ENCODE measurements at places on chromosomes 1 and 21.

GRCh38 chr1:165129568-165130164 is 226.8 kb downstream of the LMX1A start:
- DNase-seq = no peak

- DNase-seq = no peak
These were observed 371.2 kb downstream of the NPHP4 start for GRCh38 chr1:5620997-5621396.

DNA sequence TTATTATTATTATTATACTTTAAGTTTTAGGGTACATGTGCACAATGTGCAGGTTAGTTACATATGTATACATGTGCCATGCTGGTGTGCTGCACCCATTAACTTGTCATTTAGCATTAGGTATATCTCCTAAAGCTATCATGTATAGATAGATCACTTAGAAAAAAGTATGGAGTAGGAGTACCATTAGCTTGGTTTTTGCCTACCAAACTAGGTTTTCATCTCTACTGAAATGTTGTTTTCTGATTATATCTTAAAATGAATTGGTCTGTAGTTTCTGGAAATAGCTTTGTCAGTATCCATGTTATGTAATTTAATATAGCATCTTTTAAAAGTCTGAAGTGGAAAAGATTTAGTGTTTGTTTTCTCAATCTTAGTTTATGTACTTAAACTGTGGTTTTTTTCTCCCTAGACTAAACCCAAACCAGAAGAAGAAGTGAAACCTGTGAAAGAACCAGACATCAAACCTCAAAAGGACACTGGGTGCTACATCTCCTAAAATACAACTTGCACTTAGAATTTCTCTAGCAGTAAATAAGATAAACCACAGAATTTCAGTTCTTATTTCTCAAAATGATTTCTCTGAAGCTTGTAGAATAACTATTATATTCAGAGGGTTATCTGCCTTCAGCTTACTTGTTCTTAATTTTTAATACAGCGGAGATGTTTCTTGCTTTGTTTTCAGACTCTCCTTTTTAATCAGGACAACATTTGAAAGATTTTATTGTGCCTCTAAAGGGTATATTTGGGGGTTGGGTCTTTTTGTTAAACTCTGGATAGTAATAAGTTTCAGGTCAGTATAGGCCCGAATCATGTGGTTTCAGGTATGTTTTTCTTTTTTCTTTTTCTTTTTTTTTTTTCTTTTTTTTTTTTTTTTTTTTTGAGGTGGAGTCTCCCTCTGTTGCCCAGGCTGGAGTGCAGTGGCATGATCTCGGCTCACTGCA is 4.5 kb upstream of the FAM177B start:
- no peak for DNase-seq

DNA sequence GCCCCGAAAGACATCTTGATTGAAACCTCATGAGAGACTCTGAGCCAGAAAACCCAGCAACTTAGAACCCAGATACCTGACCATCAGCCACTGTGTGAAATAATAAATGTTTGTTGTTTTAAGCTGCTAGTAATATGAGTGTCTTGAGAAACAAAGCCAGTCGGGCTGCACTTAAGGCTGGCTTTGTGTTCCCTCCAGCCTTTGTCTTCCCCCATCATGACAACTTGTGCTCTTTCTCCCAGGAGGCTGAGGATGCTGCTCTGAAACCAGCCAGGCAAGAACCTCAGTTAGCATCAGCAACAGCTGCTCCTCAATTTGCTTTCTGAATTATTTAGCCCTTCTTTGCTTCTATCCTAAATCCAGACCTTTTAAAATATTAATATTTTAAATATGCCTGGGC is 78.2 kb downstream of the SLC16A1 start:
- no peak for DNase-seq

DNA sequence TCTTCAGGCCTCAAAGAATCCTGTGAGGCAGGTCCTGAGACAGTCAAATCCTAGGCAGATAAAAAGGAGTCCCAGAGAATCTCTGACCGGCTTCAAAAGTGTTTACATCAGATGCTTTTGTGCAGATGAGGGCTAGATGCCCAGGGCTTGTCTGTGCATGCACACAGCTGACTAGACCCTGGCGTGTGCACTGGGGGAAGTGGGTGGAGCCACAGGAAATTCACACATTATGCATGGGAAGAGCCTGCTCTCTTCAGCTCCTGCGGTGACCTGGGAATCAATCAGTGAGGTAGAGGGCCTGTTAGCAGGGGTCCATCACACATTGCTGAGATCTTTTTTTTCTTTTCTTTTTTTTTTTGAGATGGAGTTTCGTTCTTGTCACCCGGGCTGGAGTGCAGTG is 36.6 kb upstream of the NHLH2 start:
- DNase-seq = no peak

DNA sequence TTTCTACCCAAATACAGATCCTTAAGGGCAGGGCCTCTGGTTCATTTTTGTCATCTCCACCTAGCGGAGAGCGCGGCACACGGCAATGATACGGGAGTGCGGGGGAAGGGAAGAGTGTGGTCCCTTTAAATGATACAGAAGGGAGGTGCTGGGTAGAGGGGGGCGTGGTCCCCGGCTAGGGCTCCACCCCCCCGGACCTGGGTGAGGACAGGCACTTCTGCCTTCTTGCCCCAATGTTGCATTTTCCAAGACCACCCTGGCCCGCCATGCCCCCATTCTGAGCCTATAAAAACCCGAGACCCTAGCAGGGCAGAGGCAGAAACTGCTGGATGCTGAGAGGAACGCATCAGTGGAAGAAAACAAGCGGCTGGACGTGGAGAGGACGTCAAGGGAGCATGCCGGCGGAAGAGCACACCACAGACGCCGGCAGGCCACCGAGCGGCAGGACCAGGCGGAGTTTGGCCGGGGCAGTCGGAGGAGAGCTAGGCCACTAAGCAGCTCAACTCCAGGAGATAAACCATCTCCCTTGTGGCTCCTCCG is 30.0 kb downstream of the LRRC3 start:
- DNase-seq = no peak

DNA sequence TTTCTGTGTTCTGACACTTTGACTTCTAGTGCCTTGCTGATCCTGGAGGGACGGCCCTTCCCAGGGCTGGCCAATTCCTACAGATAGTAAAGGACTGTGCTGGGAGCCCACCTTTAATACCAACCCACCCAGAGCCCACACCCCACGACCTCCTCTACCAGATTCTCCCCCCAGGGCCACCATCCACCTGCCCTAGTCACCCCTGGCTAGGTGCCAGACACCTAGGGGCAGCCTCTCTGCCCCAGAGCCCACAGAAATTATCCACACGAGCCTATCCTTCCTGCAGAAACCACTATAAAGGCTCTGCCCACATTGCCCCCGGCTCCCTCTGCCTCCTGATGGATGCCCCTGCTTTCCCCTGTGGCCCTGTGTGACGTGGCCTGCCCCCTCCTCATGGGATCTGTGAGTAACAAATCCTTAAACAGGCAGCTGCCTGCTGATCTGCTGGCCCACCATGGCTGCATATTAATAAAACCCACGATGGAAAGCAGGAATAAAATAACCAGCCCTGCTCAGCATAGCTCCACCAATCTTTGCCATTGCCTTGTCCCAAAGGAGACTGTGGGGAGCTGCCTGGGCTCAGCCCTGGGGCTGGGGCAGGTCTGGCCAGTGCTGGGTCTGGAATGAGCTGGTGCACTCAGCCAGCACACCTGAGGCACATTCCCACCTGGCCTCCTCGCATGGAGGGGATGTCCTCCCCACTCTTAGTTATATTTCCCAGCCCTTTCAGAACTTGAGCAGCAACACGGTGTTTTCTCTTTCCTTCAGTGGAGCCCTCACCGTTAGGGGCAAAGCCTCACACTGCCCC is 488.5 kb downstream of the NPHP4 start:
- no peak for DNase-seq

DNA sequence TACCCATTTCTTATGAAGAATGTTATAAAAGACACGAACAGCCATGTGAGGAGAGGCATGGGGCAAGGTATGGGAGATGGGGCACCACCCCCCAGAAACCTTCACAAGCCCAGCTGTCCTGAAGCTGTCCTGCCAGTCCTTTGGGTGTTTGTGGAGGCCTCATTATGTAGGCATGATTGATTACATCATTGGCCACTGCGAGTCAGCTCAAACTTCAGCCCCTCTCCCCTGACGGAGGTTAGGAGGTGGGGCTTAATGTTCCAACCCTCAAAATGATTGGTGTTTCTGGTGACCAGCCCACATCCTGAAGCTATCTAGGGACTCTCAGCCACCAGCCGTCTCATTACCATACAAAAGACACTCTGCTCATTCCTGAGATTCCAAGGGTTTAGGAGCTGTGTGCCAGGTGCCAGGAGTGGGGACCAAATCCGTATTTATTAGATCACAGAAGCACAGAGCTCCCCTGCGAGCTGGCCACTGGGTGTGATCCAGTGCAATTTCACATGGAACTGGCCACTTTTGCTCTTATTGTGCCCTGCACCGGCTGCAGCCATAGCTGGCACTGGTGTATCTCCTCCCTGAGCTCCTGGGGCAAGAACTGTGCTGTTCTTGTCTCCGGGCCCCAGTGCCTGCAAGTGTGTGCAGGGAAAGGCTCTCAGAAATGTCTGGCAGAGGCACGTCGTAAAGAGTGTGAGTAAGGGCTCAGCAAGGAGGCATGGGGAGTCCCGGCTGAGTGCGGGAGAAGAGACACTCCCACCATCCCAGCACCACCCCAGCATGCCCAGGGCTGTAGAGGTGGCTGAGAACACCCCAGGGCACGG is 10.5 kb downstream of the KIAA1614 start:
- DNase-seq = no peak

DNA sequence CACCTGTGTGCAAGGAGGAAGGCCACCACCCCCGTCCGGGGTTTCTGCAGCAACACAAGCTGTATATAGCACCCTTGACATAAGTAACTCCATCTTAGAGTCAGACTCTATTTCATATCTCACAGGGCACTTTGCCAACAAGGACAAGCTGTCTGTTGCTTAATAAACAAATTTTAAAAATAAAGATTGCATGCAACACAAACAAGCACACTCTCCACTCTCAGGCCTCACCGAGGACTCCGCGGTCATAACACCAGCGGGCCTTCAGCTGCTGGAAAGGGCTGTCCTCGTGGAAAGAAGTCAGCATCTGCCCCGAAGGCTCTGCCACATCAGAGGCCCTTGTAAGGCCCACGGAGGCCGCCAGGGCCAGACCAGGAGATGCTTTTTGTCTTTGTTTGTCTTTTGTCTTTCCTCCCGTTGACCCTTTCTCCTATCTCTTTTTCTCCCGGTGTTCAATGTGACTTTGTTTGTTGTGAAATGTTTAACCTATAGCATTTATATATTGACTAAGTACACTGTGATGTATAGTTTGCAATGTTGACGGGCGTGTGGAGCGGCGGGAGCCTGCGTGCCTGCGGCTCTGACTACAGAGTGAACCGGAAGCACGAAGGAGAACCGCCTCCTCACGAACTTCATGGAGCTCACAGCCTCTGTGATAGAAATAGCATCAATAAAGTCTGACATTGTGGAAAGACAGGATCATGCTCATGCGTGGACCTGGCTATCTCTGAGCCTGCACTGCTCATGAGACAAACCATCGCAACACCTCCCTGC is 24.1 kb downstream of the MEGF6 start:
- no peak for DNase-seq

DNA sequence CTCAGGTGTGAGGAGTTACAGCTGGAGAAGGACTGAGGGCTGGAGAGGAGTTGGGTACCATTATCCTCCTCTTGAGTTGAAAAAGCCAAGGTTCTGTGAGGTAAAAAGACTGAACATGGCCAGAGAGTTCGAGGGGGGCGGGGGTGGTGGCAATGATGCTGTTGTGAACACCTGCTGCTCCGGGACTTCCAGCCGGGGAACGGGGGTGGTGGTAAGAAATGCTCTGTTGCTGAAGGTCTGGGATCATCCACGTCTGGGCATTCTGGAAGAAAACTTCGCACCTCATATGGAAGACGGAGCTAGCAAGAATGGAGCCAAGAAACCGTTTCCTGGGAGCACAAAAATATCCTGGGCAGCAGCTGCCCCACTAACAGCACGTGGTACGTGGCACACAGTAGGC is 20.1 kb upstream of the ALPL start:
- DNase-seq = no peak

- no peak for DNase-seq
These were observed 13.2 kb downstream of the NGF start for GRCh38 chr1:115324649-115325420.

GRCh38 chr1:4616831-4617465 is 37.5 kb upstream of the AJAP1 start:
- DNase-seq = no peak

- no peak for DNase-seq
These were observed 31.4 kb downstream of the VASH2 start for GRCh38 chr1:212981571-212982328.

DNA sequence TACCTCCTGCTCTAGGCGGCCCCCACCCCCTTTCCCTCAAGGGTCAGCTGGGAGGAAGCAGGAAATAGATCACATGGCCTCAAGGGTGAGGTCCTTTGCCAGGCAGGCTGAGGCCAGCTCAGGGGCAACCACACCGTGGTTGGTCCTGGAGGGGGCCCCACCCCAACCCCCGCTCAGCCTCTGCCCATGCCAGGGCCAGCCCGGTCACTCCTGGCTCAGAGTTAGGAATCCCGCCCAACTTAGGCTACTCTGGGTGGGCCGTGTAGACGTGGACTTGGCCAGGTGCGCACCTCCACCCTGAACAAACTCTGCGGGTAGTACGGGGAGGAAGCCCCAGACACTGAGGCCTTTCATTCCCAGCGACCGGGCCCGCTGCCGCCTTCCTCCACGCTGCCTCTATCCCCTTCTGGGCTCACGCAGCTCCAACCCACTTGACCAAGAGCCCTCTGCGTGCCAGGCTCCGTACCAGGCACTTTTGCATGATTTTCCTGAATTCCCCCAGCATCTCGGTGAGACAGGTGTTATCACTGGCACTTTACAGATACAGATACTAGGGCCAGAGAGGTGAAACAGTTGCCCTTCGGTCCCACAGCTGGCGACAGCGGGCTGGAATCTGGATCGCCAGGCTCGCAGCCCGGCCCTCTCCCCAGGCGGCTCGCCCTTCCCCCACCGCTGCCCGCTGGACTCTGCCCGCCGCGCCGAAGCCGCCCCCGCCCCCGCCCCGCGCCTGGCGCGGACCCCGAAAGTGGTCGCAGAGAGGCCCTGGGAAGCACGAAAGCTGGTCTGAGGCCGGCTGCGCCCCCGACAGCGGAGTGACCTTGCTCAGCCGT is 769 bp downstream of the GALE start:
- DNase-seq = no peak

- no peak for DNase-seq
These were observed 55.9 kb downstream of the TOR3A start for GRCh38 chr1:179137617-179138255.

DNA sequence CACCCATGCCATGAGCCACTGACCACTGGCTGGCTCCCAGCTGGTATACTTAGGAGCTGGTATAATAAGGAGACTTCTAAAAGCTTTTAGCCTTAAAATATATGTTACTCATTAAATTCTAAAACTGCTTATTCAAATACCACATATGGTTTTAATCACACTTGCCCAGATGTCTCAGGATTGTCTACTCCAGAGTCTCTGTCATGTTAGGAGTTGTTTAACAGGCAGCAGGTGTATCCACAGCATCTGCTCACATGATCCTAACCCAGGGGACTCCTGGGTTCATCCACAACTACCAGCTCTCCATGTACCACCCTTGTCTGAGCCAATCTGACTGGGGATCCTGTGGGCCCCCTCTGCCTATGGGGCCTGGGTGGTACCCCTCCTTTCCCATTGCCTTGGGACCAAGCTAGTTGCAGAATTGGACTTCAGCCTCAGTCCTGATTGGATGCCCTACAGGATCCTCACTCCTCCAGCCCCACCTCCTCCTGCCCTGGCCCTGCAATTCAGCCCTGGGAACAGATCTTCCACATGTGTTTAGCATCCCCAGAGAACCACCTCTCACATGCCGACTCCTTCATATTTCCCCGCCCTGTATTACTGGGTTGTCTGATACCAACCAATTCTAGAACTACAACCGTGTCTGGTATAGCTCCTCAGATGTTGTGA is 61.3 kb downstream of the BCAR3 start:
- no peak for DNase-seq

Data from smooth muscle cell of the brain vasculature (primary cell).